ENCODE measurements at places on chromosomes 1 and 21. TPM values are rescaled to one million over a fixed set of nuclear protein-coding genes. Genes with fewer than 3 reads are reported as not detected.

The SPRR2A gene
- not detected for total RNA-seq

The STPG1 gene
- total RNA-seq, result 8.1 TPM

- H3K36me3 ChIP-seq, result peaks cover 38% of the 10 kb centered on the region
- no peak for DNase-seq
- H3K4me1 ChIP-seq, result peaks cover 29% of the 10 kb centered on the region
- no peaks in the 10 kb centered on the region for H3K27me3 ChIP-seq
Observed at GRCh38 chr21:45204395-45204794, 83.3 kb downstream of the POFUT2 start.

The RAB7B gene
- total RNA-seq, result 6.1 TPM

GRCh38 chr1:31799196-31799894 lies 16.5 kb downstream of the SPOCD1 start:
- H3K27ac ChIP-seq, result no peak overlapping the region
- DNase-seq, result no peak
- H3K4me1 ChIP-seq, result peaks cover 4% of the 10 kb centered on the region
- no peaks in the 10 kb centered on the region for H3K36me3 ChIP-seq
- H3K4me3 ChIP-seq, result no peak overlapping the region

DNA sequence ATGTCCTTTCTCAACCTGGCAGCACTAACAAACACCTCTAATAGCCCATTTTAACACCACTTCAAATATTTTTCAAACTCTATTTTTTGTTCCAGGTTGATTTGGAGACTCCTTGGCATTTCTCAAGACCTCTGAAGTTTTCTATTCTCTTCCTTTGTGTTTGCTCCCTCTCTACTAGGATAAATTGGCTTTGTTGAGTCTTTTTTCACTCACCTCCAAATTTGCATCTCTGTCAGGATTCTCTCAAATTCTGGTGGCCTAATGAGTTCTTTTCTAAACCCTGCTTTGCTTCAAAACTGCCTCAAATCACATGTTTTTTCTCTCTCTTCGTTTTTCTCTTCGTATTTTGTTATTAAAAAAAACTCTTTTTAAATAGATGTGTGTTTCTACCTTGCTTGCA lies 582.2 kb upstream of the ADGRL4 start:
- no peak overlapping the region for H3K4me3 ChIP-seq
- no peaks in the 10 kb centered on the region for H3K27me3 ChIP-seq
- no peaks in the 10 kb centered on the region for H3K4me1 ChIP-seq
- DNase-seq, result no peak

- H3K4me3 ChIP-seq, result no peak overlapping the region
- H3K27ac ChIP-seq, result no peak overlapping the region
- H3K27me3 ChIP-seq, result no peaks in the 10 kb centered on the region
- no peak for DNase-seq
- H3K4me1 ChIP-seq, result no peaks in the 10 kb centered on the region
Observed at GRCh38 chr1:39370602-39371001, 120.8 kb upstream of the BMP8A start.

DNA sequence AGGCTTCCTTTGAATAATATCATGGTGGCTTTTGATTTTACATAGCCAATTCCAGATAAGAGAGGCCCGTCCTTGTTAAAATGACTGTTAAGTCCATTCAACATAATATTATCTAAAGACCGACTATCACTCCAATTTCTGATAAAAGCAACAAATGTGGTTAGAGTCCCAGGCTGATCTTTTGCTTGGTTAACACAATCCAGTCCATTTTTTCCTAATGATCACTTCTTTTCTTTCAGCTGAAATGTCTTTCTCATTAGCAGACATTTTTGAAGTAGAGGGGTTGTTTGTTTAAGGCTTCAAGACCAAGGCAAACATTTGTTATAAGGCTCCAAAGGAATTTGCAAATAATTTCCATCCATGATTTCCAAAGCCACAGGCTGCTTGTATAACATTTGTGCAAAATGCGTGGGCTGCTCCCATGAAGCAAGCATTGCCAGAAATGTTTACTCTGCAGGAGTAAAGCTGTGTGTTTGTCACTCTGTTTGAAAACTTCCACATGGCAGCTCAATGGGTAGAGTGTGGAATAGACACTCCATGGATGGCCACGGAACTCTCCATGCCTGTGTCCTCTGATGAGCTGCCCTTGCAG lies 111.5 kb downstream of the PSMG1 start:
- no peak overlapping the region for H3K4me3 ChIP-seq
- H3K4me1 ChIP-seq, result peaks cover 10% of the 10 kb centered on the region
- no peak for DNase-seq
- no peaks in the 10 kb centered on the region for H3K27me3 ChIP-seq
- no peaks in the 10 kb centered on the region for H3K36me3 ChIP-seq

The C1orf87 gene
- 1.1 TPM for total RNA-seq

The SELENBP1 gene
- 36.2 TPM for total RNA-seq

The ALX3 gene
- 1.8 TPM for total RNA-seq

The LCE2B gene
- not detected for total RNA-seq

DNA sequence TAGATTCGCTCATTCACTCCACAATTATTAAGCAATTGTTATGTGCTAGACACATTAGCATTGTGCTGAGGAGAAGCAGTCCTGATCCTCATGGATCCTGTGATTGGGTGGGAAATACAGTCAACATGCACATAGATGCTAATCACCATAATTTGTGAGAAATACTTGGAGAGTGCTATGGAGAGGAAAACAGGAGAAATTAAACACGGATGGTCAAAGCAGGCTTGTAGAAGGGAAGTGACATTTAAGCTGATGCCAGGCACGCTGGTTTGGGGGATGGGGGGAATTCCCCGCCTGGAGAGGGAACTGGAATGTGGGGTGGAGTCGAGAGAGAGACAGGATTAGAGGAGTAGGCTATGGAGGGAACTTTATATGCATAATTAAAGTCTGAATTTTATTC lies 52.2 kb upstream of the L1TD1 start:
- DNase-seq, result no peak
- no peaks in the 10 kb centered on the region for H3K27me3 ChIP-seq
- H3K36me3 ChIP-seq, result no peaks in the 10 kb centered on the region
- H3K4me3 ChIP-seq, result no peak overlapping the region
- H3K27ac ChIP-seq, result no peak overlapping the region
- H3K4me1 ChIP-seq, result no peaks in the 10 kb centered on the region

The PGLYRP4 gene
- total RNA-seq, result not detected

DNA sequence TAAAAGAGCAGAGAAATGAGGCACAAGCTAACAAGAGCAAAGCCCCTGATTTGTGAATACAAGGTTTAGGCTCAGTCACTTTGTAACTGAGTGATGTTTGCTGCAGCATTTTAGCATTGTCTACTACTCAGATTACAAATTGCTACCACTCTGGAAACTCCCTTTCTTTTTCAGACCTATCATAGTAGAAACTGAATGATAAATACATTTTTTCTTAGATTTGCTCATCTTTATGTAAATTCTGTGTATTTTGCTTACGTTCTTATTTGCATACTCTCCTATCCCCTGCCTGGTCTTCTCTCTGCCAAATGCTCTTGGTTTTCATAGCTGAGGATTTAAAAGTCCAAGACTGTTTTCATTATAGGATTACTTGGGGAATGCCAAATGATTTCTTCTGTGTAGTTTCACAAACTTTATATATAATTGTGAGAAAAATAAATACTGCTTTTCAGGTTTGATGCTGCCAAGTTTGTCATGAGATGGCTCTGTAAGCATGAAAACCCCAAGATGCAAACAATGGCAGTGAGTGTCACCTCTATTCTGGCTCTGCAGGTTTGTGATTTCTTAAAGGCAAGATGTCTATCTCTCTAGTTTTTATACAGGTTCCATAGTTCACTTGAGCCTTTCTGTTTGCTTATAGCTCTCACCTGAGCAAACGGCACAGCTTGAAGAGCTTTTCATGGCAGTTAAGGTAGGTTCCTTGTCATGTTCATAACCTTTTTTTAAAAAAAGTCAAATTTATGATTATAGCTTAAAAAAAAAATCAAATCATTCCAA lies 24.7 kb downstream of the ZYG11A start:
- DNase-seq, result no peak
- no peaks in the 10 kb centered on the region for H3K27me3 ChIP-seq
- no peak overlapping the region for H3K4me3 ChIP-seq
- no peaks in the 10 kb centered on the region for H3K36me3 ChIP-seq
- no peak overlapping the region for H3K27ac ChIP-seq

GRCh38 chr1:180234369-180235076 lies 4.5 kb downstream of the LHX4 start:
- DNase-seq, result no peak
- H3K36me3 ChIP-seq, result no peaks in the 10 kb centered on the region
- peaks cover 98% of the 10 kb centered on the region for H3K27me3 ChIP-seq
- no peak overlapping the region for H3K27ac ChIP-seq
- H3K4me1 ChIP-seq, result peaks cover 52% of the 10 kb centered on the region

The SDE2 gene
- 20.6 TPM for total RNA-seq

GRCh38 chr1:192407206-192407605 lies 90.4 kb downstream of the RGS21 start:
- DNase-seq, result no peak
- H3K4me3 ChIP-seq, result no peak overlapping the region
- H3K4me1 ChIP-seq, result no peaks in the 10 kb centered on the region
- no peaks in the 10 kb centered on the region for H3K36me3 ChIP-seq
- H3K27ac ChIP-seq, result no peak overlapping the region

DNA sequence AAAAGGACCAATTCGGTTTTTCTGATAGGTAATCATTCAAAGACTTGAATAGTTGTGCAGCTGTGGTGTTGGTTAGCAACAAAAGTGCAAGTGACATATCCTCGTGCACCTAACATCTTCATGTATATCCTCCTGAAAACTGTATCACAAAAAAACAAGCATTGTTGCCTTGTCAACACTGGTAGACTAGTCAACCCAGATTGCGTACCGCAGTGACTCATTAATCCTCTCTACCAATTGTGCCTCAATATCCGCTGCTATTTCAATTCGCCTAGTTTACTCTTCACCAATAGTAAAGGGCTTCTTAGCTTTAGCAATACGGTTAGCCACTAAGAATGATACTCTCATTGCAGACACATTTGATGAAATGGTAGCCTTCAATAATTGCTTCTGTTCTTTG lies 3.5 kb downstream of the HHAT start:
- H3K4me3 ChIP-seq, result no peak overlapping the region
- H3K27ac ChIP-seq, result no peak overlapping the region
- no peak for DNase-seq
- peaks cover 8% of the 10 kb centered on the region for H3K4me1 ChIP-seq
- no peaks in the 10 kb centered on the region for H3K27me3 ChIP-seq

- H3K27me3 ChIP-seq, result peaks cover 38% of the 10 kb centered on the region
- no peak overlapping the region for H3K4me3 ChIP-seq
- no peak for DNase-seq
Observed at GRCh38 chr1:46458846-46459245, 30.8 kb upstream of the DMBX1 start.

The CYP4Z1 gene
- total RNA-seq, result 1.1 TPM

DNA sequence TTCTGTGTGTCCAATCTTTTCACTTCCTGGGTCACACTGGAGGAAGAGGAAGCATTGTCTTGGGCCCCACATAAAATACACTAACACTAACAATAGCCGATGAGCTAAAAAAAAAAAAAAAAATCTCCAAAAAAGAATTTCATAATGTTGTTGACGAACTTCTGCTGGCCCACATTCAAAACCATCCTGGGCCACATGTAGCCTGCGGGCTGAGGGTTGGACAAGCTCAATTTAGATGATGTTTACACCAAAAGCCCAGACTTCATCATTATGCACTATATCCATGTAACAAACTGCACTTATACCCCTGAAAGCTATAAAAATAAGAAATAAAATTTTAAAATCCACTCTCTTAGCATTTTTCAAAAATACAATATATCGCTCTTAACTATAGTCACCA lies 187.8 kb upstream of the PTBP2 start:
- no peak for DNase-seq
- H3K4me3 ChIP-seq, result no peak overlapping the region
- no peaks in the 10 kb centered on the region for H3K4me1 ChIP-seq
- H3K27ac ChIP-seq, result no peak overlapping the region

DNA sequence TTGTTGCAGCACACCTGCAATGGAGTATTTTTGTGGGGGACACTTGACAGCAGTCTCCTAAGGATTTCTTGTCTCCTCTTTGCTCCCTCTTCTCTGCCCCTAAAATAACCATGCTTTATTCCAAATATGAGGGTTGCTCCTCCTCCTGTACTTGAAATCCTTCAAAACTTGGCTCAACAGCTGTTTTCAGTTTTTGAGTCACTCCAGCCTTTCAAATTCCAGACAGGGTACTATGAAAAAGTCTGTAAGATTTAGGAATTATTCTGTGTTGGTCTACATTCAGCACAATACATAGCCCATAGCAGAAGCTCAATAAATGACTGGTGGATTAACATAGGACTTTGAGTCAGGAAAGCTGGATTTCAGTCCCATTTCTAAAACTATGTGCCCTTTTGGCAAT lies 5.5 kb downstream of the AP4B1 start:
- DNase-seq, result no peak
- no peaks in the 10 kb centered on the region for H3K27me3 ChIP-seq
- no peaks in the 10 kb centered on the region for H3K4me1 ChIP-seq
- peaks cover 18% of the 10 kb centered on the region for H3K36me3 ChIP-seq
- H3K4me3 ChIP-seq, result no peak overlapping the region

DNA sequence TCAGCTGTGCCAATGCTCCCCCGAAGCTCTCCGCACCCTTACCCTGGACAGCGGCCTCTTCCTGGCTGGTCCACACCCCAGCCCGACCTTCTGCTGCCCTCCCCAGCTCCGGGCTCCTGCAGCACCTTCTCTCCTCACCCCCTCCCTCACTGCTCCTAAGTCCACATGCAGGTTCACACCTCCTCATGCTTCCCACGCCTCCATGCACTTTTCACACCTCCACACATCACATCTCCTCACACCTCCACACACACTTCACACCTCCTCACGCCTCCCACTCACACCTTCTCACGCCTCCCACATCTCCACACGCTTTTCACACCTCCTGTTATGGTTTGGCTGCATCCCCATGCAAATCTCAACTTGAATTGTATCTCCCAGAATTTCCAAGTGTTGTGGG lies 18.9 kb downstream of the GPR137B start:
- H3K4me1 ChIP-seq, result peaks cover 14% of the 10 kb centered on the region
- H3K36me3 ChIP-seq, result peaks cover 12% of the 10 kb centered on the region
- DNase-seq, result no peak
- no peak overlapping the region for H3K27ac ChIP-seq
- H3K27me3 ChIP-seq, result no peaks in the 10 kb centered on the region
- no peak overlapping the region for H3K4me3 ChIP-seq

The URB2 gene
- total RNA-seq, result 11.0 TPM

GRCh38 chr1:200372095-200372884 lies 37.5 kb downstream of the ZNF281 start:
- no peaks in the 10 kb centered on the region for H3K36me3 ChIP-seq
- no peak overlapping the region for H3K27ac ChIP-seq
- no peaks in the 10 kb centered on the region for H3K4me1 ChIP-seq
- no peaks in the 10 kb centered on the region for H3K27me3 ChIP-seq
- no peak for DNase-seq

DNA sequence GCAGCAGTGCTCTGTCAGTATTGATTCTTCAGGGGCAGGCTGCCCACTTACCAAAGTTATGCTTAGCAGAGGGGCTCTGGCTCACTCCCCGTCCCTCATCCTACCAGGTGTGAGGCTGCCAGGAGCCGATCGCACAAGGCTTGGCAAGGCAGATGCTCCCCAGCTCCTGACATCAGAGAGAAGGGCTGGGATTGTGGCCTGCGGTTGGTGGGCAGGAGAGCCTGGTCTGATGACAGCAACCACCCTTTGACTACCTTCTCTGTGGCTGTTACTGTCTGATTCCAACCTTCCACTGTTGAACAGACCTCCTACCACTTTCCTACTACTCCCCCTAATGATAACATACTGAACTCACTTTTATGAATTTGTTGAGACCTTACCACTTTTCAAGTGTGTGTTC lies 23.7 kb upstream of the WDR26 start:
- peaks cover 11% of the 10 kb centered on the region for H3K4me1 ChIP-seq
- no peaks in the 10 kb centered on the region for H3K36me3 ChIP-seq
- no peak overlapping the region for H3K4me3 ChIP-seq
- no peak for DNase-seq
- no peaks in the 10 kb centered on the region for H3K27me3 ChIP-seq
- H3K27ac ChIP-seq, result no peak overlapping the region
